ENCODE measurements at places on chromosomes 13 and 19.

- DNase-seq: no peak
Observed at GRCh38 chr19:47421244-47421786, 2.0 kb upstream of the MEIS3 start.

- no peak for DNase-seq
Observed at GRCh38 chr19:39223703-39224279, 19.7 kb upstream of the SYCN start.

- DNase-seq: no peak
Observed at GRCh38 chr19:17282488-17283125, 906 bp downstream of the ANKLE1 start.

- DNase-seq: no peak
Observed at GRCh38 chr19:50975766-50976165, 6.4 kb upstream of the KLK6 start.

DNA sequence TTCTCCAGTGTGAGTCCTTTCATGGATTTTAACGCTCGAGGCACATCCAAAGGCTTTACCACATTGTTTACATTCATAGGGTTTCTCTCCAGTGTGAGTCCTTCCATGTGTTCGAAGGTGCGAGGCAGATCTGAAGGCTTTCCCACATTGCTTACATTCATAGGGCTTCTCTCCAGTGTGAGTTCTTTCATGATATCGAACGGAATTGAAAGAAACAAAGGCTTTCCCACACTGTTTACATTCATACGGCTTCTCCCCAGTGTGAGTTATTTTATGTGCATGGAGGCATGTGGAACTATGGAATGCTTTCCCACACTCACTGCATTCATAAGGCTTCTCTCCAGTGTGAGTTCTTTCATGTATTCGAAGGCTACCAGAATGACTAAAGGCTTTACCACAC lies 5.2 kb upstream of the ZNF20 start:
- no peak for DNase-seq
